Renal cortical epithelial cell (primary cell): ENCODE measurements at places on chromosomes 4 and X.

DNA sequence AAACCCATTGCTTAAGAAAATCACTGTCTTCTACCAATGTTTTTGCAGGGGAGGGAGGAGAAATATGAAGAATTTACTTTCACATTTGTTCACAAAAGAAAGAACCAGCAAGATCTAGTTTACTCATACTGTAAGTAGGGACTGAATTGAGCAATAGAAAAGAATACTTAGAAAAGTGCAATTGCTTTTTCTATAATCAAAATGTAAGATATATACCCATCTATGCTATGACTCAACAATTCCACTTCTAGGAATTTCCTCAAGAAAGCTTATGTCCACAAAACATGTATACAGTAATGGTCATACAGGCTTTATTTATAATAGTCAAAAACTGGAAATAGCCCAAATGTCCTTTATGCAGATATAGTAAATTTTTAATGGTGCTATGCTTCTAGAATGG, 196.4 kb downstream of the LRBA start:
- DNase-seq, result no peak

DNA sequence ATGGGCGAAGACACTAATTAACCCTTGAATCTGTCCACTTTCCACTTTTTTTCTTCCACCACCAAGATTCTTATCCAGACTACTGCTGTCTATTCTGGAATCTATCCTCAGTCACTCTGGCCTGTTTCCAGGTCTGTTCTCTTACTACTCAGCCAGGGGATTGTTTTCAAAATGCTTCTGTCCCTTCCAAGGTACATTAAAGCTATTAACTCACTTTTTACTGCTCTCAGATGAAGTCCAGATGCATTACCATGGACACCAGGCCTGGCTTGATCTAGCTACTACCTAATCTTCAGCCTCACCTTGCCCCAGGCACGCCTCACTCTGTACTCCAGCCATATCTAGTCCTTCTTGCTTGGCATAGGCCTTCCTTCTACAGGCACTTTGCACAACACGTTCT, 66.4 kb downstream of the GALNT7 start:
- no peak for DNase-seq

DNA sequence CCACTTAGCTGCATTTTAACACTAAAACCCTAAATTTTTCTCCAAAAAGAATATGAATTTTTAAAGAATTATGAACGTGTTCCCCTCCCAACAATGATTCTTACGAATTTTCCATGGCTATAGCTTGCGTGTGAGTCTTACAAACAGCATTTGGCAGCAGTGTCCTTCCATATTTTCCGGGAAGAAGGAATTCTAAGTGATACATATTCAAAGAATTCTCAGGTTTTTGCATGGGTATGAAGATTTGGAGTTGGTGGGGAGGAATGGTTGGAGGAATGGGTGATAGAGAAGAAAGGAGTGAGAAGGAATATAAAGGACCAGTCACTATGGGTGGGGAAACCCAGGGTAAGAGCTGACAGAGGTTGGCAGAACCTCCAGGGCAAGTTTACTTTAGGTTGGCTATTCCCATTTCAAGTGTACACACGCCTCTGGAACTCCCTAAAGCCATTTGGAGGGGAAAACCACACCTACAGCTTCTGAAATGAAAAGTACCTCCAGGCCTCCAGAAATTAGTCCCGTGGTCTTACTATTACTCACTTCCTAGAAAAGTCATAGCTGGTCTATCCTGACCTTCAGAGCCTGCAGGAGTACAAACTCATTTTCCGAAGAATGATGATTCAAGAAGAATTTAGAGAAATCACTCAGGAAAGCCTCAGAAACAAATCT, 420.8 kb upstream of the DIPK2B start:
- DNase-seq, result peak; percentile 85

- DNase-seq, result peak; percentile 64
Observed at GRCh38 chr4:108044951-108045686, 55.4 kb downstream of the HADH start.

DNA sequence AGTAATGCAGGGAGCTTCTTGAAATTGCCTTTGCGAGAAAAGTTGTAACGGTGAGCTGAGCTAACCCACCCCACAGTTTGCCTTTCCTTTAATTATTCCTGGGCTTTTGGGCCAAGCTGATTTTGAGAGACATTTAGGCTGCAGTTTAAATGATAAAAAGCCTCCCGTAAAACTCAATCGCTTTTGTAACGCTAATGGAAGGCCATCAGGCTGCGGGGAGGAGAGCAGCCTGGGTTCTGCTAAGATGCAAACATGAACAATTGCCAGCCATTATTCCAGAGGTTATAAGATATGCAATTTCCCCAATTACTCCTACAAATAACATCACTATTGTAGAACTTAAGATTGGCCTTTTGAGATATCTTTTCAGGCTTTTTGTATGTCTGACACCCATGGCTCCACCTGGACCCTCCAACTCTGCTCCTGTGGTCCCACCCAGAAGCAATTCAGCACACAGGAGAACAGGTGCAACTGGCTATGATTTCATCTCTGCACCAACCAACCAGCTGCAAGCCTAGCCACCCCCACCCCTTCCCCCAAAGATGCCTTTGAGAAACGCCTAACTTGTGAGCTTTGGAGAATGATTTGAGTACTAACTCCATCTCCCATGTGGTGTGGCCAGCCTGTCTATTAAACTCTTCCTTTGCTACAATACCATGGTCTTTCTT, 108.2 kb upstream of the FAM9C start:
- DNase-seq, result no peak
